EH (cell line): ENCODE measurements at places on chromosomes 6 and 20.

DNA sequence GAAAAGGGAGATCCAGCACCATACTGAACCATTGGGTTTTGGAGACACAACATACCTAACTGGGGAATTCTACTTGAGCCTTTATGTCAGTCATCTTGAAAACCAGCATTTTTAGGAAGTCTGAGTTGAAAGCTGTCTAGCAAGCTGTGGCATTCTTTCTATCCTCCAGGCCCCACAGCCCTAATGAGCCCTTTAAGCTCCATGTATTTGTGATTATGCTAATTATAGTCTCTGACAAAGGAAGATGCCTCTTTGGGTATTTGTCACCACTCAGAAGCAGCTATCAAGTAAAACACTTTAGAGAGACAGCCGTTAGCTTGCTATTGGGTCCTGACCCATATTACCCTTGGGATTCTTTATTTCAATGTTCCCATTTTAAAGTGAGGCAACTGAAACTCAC is 159.5 kb upstream of the MANEA start:
- DNase-seq: no peak

GRCh38 chr20:9286501-9287461 is 217.9 kb downstream of the PLCB4 start:
- peak; percentile 51 for DNase-seq

- DNase-seq: no peak
Measured at GRCh38 chr6:12363651-12364381, 73.7 kb downstream of the EDN1 start.

GRCh38 chr6:157877573-157878438 is 54.8 kb downstream of the SNX9 start:
- no peak for DNase-seq

DNA sequence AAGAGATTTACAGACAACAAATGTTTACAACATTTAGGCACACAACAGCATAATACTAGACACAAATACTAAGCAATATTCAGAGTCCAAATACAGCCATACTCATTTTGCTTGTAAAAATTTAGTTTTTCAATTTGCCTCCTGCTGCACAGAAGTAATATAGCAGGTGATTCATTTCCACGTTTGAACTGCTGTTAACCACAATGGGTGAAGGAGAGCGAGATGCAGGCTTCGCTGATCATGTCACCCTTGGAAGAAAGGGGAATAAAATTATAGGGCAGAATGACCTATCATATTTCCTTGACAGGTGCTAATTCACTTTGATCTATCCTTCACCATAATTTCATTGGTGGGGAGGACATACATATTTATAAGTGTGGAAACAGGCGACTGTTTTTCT is 643.8 kb upstream of the AGPAT4 start:
- no peak for DNase-seq

GRCh38 chr6:148005806-148006205 is 336.8 kb upstream of the SASH1 start:
- no peak for DNase-seq

DNA sequence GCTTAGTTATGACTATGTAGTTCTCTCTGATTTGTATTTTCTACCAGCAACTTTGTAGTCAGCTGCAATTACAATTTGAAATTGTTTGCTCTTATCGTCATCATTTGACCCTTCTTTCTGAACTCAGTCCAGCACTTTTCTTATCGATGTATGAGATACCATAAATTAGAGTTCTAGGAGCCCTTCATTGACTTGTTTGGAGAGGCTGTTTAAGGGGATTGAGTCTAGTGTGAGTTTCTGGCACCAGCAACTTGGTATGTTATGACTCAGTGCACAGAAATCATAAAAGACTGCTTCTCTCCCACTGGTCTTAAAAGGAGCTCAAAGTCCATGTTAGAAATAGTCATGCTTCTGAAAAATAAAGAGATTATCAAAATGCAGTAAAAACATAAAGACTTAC is 190.3 kb downstream of the TENT5A start:
- DNase-seq: peak; percentile 90

DNA sequence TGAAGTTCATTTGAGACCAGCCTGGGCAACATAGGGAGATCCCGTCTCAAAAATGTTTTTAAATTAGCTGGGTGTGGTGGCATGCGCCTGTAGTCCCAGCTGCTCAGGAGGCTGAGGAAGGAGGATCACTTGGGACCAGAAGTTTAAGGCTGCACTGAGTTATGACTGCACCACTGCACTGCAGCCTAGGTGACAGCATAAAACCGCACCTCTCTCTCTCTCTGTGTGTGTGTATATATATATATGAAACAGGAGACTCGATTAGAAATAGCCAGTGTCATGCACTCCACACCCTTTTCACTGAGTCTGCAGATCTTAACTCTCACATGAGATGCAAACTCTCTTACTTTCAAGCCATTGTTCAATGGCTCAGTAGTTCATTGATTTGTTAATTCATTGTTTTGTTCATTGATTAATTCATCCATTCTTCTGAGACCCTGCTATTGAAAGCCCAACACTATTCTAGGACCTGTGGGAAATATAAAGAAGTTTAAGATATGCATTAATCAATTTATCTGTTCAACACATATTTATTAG is 52.4 kb upstream of the MRPS10 start:
- DNase-seq: no peak

DNA sequence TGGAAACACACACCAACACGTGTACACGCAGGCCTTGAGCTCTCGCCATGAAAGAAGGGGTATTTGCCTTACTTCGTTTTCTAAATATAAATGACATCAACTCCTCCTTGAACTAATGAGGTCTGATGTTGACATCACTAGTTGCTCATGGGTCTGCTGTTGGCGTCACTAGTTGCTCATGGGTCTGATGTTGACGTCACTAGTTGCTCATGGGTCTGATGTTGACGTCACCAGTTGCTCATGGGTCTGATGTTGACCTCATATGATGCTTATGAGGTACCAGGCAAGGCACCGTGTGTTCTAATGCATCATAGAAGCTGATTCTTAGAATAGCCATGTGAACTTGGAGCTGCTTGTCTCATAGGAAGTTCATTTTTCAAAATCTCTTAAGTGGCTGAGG is 116.5 kb downstream of the SMOC2 start:
- no peak for DNase-seq

- no peak for DNase-seq
Measured at GRCh38 chr6:4781426-4781825, 5.2 kb downstream of the CDYL start.

GRCh38 chr20:57638173-57638894 is 18.1 kb upstream of the ZBP1 start:
- DNase-seq: peak; percentile 2

GRCh38 chr20:63957004-63957689 is 931 bp upstream of the UCKL1 start:
- DNase-seq: peak; percentile 67

- DNase-seq: no peak
Measured at GRCh38 chr20:39576771-39577170, 614.6 kb downstream of the DHX35 start.

DNA sequence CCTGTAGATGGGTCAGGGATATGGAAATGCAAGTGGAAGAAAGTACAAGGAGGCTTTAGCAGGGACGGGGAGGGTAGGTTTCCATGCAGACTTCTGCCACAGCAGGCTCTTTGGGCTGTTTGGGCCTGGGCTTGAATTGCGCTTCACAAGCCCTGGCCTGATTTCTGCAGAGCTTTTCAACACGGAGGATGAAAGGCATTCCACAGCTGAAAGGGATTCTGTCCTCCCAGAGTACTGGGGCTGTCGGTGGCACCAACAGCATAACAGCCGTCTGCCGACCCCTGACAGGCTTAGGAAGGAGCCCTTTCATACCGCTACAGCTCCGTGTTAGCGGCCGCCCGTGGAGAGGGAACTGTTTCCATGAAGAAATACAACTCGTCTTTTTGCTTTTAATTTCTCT is 22.9 kb upstream of the TBC1D7 start:
- DNase-seq: no peak

- no peak for DNase-seq
Measured at GRCh38 chr6:13299403-13299821, 28.9 kb downstream of the TBC1D7 start.

GRCh38 chr6:157535340-157536222 is 154.6 kb downstream of the ZDHHC14 start:
- DNase-seq: peak; percentile 42

DNA sequence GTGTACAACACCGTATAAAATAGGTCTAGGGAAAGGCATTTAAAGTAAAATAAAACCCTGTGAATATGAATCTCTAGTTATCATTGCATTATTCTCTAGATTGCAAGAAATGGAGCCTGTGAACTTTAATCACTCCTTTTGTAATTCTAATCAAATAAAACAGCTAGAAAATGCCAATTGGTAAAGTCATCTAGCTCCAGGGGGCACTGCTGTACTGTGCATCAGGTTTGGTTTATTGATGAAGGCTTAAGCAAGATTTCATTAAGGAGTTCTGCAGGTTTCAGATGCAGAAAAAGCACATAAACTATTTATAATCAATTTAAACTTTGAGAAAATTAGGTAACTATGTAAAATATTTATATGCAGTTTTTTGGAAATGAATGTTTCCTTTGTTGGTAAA is 645.0 kb downstream of the PHF3 start:
- no peak for DNase-seq
